NCI-H2081 (cell line): ENCODE measurements at places on chromosomes 16 and 17.

DNA sequence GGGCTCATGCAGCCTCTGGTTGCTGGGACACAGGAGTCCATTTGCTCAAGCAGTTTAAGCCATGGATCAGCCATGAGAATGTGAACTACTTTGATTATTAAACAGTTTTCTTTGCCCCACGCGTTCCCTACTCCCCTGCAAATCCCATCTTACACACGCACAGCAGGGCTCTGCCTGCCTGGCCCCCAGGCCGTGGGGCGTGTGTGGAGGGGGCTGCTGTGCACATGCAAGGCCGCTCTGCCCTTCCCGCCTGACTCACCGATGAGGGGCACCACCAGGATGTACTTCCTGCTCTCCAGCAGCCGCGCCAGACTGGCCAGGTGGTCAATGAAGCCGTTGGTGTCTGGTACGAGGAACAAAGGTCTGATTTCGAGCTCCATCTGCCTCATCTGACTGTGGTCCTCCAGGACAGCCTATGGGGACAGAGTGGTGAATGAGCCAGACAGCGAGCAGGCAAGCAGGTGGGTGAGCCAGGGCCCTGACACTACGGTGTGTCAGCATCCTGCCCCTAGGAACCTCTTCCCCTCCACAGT lies 13.7 kb downstream of the HIC1 start:
- DNase-seq: peak; percentile 40

- no peak for DNase-seq
These were observed 76.9 kb downstream of the RPA1 start for GRCh38 chr17:1906662-1907101.

- DNase-seq: no peak
These were observed 5.2 kb downstream of the IL34 start for GRCh38 chr16:70651524-70651923.

- no peak for DNase-seq
These were observed 60.7 kb upstream of the ADCY9 start for GRCh38 chr16:4176906-4177417.

GRCh38 chr16:89616623-89617022 lies 3.2 kb downstream of the DPEP1 start:
- DNase-seq: no peak

DNA sequence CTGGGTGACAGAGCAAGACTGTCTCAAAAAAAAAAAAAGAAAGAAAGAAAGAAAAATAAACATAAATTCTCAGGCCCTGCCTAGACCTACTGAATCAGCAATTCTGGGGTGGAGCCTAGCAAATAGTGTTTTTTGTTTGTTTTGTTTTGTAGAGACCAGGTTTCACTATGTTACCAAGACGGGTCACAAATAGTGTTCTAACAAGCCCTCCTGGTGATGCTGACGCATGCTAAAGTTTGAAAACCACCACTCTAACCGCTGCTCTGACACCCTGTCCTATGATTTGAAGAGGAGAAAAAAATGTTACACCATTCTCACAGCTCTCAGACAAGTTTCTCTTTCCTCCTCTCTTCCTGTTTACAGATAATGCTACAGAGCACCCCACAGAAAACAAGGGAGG lies 1.5 kb downstream of the MRPL10 start:
- DNase-seq: no peak

GRCh38 chr17:61338000-61338798 lies 61.4 kb upstream of the TBX2 start:
- no peak for DNase-seq

- DNase-seq: no peak
These were observed 22.2 kb upstream of the ATP2A3 start for GRCh38 chr17:3986270-3986938.

DNA sequence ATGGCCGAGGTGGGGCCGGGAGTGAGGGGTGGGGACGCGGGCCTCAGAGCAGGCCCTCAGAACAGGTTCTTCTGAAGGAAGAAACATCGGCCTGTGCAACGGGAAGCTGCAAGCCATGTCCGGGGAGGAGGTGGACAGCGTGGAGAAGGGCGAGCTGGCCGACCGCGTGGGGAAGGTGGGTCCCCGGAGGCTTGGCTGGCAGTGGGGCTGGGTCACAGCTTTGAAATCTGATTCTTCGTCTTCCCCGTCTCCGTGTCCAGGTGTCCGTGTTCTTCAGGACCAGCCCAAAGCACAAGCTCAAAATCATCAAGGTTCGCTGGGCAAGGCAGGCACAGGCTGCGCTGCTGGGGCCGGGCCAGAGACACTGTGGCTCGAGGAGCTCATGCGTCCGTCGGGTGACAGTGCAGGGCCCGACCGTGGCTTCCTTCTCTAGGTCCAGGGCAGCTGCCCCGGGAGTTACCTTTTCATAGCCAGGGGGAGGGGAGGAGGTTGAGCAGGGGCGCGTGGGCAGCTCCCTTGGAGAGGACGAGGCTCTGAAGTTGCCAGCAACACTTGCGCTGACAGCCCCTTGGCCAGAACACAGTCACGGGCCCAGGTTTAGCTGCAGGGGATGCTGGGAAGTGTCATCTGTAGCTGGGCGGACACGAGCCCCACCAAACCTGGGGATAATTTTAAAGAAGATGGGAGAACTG lies 51.3 kb downstream of the MEAK7 start:
- DNase-seq: no peak

DNA sequence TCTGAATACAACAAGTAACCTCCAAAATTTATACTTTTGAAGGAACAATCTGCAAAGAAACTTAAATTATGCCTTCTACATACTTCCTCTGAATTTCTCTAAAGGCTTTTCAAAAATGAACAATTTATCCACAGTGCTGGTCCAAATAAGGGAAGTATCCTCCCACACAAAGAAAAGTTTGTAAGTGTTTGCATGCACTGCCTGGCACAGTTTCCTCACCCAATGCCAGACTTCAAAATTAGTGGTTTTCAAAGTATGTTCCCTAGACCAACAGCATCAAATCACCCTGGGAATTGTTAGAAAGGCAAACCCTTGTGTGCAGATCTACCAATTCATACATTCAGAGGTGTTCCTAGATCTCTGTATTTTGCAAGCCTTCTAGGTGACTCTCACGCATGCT lies 82.5 kb downstream of the PCTP start:
- no peak for DNase-seq

DNA sequence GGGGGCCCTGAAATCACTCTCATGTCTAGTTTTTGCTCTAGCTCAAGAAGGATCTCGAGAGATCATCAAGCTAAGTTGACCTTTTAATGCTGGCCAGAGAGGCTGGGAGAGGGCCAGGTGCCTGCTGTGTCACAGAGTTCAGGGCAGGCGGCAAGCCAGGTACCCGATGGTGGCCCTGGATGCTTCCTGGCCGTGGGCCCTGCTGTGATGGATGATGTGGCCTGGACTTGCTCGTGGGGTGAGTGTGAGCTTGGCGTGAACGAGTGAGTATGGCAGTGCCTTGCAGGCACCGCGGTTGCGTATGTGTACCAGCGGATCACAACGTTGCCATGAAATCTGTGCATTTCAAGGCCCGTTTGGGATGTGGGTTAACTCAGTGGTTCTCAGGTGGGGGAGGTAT lies 7.4 kb downstream of the IRF8 start:
- DNase-seq: no peak

- DNase-seq: no peak
These were observed 2.0 kb downstream of the WNK4 start for GRCh38 chr17:42782166-42783061.

DNA sequence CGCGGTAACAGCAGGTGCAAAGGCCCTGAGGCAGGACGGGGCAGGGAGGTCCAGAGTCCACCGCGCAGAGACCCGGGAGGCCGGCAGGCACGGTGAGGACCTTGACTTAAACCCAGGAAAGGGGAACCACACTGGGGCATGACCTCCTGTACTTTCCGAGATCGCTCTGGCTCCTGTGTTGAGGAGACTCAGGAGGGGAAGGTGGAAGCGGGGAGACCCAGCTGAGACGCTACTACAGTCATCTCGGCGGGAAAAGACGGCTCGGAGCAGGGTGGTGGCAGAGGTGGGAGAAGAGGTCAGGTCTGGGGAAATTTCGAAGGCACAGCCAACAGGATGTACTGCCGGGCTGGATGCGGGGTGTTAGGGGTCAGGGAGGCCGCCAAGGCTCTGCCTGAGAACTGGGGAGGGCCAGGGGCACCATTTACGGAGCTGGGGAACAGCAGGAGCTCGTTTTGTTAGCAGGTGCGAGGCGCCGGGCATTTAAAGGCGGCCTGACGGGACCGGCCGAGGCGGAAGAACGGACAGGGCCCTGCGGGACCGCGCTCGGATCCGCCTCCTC lies 22.3 kb downstream of the NPTX1 start:
- no peak for DNase-seq
